ENCODE measurements at places on chromosomes 1 and 21. TPM values are rescaled to one million over a fixed set of nuclear protein-coding genes. Genes with fewer than 3 reads are reported as not detected.

The RAB42 gene
- total RNA-seq, result 2.9 TPM

The ABCD3 gene
- 28.1 TPM for total RNA-seq

- no peaks in the 10 kb centered on the region for H3K27me3 ChIP-seq
- H3K4me3 ChIP-seq, result no peak overlapping the region
- no peak for DNase-seq
- no peaks in the 10 kb centered on the region for H3K36me3 ChIP-seq
- H3K4me1 ChIP-seq, result no peaks in the 10 kb centered on the region
Observed at GRCh38 chr1:209080170-209080781, 503.2 kb upstream of the CAMK1G start.

GRCh38 chr1:161185732-161186311 lies 8.5 kb upstream of the B4GALT3 start:
- no peaks in the 10 kb centered on the region for H3K27me3 ChIP-seq
- no peaks in the 10 kb centered on the region for H3K36me3 ChIP-seq
- no peak overlapping the region for H3K27ac ChIP-seq
- no peaks in the 10 kb centered on the region for H3K4me1 ChIP-seq

DNA sequence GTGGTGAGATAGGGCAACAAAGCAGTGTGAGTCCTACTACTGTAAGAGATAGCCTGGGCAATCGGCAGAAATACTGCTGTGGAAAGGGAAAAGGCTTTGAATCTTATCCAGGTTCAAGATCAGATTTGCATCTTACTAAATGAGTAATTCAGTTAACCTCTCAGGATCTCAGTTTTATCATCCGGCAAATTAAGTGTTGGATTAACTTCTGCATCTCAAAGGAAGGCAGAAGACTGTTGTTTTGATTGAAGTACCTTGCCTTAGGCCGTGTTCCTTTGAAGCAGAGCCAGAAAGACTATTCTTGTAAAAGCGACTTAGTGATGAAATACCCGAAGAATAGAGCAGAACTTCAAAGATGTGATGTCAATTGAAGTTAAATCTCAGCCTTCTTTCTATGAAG lies 612.9 kb upstream of the USP24 start:
- H3K36me3 ChIP-seq, result no peaks in the 10 kb centered on the region
- no peak overlapping the region for H3K27ac ChIP-seq
- peaks cover under 1% of the 10 kb centered on the region for H3K4me1 ChIP-seq
- no peak for DNase-seq
- no peak overlapping the region for H3K4me3 ChIP-seq

DNA sequence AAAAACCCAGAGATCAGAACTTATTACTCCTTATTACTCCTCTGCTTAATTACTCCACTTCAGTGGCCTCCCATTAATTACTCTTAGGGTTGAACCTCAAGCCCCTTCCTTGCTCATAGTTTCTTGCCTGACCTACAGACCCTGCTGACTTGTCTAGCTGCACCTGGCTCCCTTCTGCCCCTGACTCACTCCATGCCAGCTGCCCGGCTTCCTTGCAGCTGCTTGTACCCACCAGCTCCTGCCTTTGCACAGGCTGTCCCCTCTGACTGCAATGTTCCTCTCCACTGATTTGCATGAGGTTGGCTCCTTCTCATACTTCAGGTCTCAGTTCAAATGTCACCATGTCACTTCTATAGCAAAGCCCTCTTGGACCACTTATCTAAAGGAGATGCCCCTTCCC lies 1.9 kb upstream of the PTPRU start:
- H3K36me3 ChIP-seq, result no peaks in the 10 kb centered on the region
- H3K27me3 ChIP-seq, result peaks cover 50% of the 10 kb centered on the region
- no peak for DNase-seq
- no peak overlapping the region for H3K27ac ChIP-seq

The LAMC1 gene
- total RNA-seq, result 50.5 TPM

The MSH4 gene
- total RNA-seq, result 0.13 TPM

DNA sequence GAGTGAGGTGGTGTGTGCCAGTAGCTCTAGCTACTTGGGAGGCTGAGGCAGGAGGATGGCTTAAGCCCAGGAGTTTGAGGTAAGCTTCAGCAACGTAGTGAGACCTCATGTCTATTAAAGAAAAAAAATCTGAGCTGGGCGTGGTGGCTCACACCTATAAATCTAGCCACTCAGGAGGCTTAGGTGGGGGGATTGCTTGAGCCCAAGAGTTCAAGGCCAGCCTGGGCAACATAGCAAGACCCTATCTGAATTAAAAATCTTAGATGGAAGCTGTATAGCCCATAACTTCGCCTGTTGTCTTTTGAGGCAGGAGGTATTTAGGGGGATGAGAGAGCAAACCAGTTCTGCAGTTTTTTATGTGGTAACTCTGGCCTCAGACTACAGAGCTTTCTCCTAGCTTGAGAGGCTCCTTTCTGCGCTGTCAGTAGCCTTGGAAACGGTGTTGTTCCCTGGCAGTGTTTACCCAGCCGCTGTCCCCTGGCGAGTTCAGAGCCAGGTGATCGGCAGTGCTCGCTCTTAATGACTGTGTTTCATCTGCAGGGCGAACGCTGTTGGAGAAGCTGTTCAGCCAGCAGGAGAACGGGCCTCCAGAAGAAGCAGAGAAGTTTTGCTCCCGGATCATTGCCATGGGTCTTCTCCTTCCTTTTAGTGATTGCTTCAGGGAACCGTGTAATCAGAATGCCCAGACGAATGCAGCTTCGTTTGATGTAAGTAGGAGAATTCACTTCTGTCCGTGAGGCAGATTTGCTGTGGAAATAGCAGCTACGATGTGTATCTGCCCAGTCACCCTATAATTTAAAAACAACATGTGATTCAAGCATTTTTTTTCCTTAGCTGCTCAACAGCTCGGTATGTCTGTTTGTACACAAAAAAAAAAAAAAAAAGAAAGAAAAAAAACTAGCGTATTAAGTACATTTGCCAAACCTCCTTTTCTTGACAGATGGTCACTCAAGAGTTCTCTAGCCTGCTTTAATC lies 31.2 kb downstream of the FMN2 start:
- H3K4me1 ChIP-seq, result no peaks in the 10 kb centered on the region
- H3K27ac ChIP-seq, result peak overlapping the region; percentile 41
- peak; percentile 52 for DNase-seq
- no peaks in the 10 kb centered on the region for H3K27me3 ChIP-seq

DNA sequence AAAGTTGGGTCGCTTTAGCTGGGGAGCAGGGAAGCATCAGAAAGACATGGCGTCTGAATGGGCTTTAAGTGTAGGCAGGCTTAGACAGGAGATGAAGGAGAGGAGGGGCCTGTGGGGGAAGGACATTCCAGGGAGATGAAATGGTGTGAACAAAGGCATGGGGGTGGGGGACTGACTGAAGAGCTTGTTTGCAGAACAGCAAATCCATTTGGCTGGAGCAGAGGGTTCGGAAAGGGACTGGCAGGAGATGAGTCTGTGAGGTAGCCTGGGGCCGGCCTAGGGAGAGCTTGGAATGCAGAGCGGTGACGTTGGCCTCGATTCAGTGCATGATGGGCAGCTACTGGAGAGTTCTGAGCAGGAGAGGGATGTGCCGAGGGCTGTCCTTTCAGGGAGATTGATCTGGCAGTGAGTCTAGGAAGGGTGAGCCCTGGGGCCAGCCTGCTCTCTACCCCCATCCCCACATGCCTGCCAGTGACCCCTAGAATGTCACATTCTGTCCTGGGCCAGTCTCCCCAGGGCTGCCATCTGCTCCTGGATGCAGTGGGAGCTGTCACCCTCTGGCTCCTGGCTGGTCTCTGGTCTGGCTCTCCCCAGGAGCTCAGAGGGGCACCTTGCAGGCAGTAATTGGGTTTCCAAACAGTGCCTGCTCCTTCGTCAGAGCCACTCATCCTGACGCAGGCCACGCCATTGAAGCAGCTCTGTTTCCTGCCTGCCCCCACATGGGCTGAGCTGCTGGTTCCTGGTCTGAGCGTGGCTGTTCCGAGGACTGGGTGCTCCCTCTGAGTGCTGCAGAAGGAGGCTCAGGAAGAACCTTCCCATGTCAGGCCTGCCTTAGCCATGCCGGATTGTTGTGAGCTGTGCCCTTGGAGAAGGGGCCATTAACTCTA lies 22.3 kb upstream of the TMEM222 start:
- H3K4me3 ChIP-seq, result peak overlapping the region; percentile 21
- peaks cover 18% of the 10 kb centered on the region for H3K36me3 ChIP-seq
- DNase-seq, result peak; percentile 94
- peaks cover 21% of the 10 kb centered on the region for H3K4me1 ChIP-seq
- H3K27ac ChIP-seq, result peak overlapping the region; percentile 94
- no peaks in the 10 kb centered on the region for H3K27me3 ChIP-seq

- no peaks in the 10 kb centered on the region for H3K4me1 ChIP-seq
- no peak overlapping the region for H3K27ac ChIP-seq
- peaks cover 6% of the 10 kb centered on the region for H3K27me3 ChIP-seq
- DNase-seq, result no peak
- H3K36me3 ChIP-seq, result no peaks in the 10 kb centered on the region
Observed at GRCh38 chr1:30830537-30830936, 73.0 kb upstream of the LAPTM5 start.

The GJC2 gene
- total RNA-seq, result 2.3 TPM

DNA sequence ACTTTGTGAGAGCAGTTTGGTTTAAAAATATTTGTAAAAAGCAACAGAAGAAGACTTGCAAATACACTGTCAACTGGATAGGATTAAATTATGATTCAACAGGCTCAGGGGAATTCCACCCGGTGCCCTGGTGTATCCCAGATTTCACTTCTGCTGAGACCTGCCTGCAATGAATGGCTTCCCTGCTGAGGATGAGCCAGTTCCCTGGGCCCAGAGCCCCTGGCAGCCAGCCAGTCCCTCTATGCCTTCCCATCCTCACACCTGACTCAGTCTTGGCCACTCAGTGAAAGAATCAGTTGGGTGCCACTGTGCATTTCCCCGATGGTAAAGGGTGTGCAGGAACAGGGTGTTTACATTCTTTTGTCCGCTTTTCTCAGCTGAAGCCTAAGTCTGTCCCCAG lies 64.4 kb downstream of the KCTD3 start:
- no peak overlapping the region for H3K4me3 ChIP-seq
- H3K27me3 ChIP-seq, result no peaks in the 10 kb centered on the region
- H3K36me3 ChIP-seq, result no peaks in the 10 kb centered on the region

- no peak overlapping the region for H3K4me3 ChIP-seq
- H3K27ac ChIP-seq, result no peak overlapping the region
- H3K27me3 ChIP-seq, result no peaks in the 10 kb centered on the region
- no peaks in the 10 kb centered on the region for H3K36me3 ChIP-seq
- no peaks in the 10 kb centered on the region for H3K4me1 ChIP-seq
- peak; percentile 70 for DNase-seq
Observed at GRCh38 chr1:200081969-200082245, 54.4 kb downstream of the NR5A2 start.

DNA sequence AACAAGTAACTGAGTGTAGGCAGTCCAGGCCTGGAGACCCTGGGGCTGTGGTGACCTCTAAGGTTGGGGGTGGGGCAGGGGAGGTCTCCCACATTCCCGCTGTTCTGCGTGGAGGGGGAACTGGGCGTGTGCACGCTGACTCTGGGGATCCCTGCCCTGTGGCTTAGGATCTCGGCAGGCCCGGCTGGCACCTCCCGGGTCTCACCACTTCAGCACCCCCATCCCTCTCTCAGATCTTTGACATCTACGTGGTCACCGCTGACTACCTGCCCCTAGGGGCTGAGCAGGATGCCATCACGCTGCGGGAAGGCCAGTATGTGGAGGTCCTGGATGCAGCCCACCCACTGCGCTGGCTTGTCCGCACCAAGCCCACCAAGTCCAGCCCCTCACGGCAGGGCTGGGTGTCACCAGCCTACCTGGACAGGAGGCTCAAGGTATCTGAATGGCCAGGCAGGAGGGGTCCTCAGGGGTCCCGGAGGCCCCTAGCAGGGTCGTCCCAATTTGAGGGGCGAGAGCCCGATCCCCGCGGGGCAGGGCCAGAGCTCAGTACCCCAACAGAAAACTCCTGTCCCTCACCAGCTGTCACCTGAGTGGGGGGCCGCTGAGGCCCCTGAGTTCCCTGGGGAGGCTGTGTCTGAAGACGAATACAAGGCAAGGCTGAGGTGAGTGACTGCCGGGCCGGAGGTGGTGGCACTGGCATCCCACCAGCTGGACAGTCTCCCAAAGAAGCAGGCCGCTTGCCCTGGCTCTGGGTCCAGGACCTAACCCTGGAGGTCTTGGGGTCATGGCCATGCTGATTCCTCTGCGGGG lies 68.7 kb downstream of the TRIM11 start:
- peak; percentile 30 for DNase-seq
- H3K27ac ChIP-seq, result no peak overlapping the region
- peaks cover 8% of the 10 kb centered on the region for H3K36me3 ChIP-seq
- H3K27me3 ChIP-seq, result no peaks in the 10 kb centered on the region
- no peaks in the 10 kb centered on the region for H3K4me1 ChIP-seq
- H3K4me3 ChIP-seq, result no peak overlapping the region

Data from endodermal cell (in vitro differentiated cells).